ENCODE measurements at places on chromosomes 3 and 15.
A peak's percentile ranks its signal among the peaks of the same experiment; 100 is the strongest.

DNA sequence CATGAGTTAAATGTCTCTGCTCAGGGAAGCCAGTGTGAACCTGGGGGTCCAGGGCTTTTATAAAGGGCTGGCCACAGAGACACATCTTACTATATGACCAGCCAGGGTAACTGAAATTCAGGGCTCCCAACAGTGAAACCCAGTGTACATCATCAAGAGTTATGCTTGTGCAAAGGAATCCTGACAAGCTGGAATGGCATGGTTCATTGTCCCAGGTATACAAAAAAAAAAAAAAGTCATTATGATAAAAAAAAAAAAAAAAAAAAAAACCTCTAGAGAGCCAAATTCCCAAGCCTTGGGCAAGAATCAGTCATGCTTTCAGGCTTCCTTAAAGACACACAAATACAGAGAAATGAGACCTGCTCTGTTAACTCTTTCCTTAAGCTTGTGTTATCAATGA is 452.0 kb downstream of the GABRG3 start:
- DNase-seq: peak; percentile 44

DNA sequence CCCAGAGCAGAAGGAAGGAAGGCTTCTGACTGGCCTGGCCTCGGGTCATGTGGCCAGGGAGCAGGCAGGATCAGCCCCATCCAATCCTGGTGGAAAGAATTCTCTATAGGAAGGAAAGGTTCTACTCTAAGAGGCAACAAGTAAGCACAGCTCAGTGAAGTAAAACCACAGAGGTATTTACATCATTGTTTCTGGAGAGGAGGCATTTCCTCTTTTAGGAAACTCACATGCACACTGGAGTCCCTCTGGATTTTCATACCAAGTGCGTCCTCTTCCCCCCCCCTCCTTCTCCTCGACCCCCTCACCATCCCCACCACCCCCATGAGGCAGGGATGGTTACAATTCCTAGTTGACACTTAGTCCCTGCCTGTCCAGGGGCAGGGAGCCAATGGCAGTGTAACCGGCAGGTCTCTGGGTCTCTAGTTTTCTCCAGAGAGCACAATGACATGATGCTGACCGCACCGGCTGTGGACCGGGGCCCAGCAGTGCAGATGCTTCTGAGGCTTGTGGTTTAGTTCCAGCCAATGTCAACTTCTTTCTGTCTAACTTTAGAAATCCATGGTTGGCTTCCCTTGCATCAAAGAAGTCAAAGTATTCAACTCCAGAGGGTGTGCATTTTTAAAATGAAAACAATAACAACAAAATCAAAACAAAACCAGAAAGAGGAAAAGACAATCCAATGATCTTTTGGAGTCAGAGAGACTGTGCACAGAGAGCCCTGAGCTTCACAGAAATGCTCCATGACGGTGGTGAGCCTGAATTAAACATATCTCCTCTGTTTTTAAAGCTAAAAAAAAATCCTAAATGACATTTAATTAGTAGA is 230.3 kb upstream of the TLE3 start:
- peak; percentile 63 for DNase-seq

- no peak for DNase-seq
These were observed 19.8 kb downstream of the IQSEC1 start for GRCh38 chr3:13053420-13053819.

- no peak for DNase-seq
These were observed 128.4 kb upstream of the SETMAR start for GRCh38 chr3:4174791-4175190.

DNA sequence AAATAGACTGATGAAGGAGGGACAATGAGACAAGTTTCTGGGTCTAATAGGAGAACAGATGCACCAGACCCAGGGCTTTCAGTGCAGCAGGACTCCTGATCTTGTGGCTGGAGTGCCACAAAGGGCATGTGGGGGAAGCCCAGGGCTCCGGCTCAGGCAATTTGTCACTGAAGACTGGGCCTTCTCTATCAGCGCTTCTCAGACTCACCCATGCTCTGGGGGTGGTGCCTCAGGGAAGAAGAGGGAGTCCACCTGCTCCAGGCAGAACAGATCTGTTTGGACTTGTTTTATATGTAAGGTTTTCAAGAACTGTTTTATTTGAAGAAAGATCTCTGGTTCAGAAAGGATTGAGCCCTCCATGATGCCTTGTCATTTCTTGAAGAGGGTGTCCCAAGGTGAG is 112.4 kb upstream of the TLE3 start:
- DNase-seq: no peak

DNA sequence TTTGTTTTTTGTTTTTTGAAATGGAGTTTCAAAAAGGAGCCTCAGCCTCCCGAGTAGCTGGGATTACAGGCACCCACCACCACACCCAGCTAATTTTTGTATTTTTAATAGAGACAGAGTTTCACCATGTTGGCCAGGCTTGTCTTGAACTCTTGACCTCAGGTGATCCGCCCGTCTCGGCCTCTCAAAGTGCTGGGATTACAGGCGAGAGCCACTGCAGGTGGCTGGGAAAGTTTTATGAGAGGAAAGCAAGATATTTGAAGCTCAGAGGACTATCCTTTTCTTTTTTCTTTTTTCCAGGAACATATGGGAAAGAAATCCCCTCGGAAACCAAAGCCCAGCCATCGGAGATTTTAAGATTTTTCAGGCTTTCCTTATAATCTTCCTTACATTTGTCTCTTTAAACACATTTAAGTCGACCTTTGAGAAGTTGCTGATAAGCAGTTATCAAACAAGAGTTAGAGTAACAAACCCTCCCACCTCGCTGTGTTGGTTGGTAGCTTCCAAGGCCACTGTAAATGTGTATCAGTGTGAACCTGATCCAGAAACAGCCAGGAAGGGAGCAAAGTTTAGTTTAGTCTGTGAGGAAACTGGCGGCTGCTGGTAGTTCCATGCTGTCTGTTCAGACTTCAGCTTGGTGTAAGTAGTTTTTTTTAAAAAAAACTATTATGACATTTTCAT is 34.5 kb upstream of the MAP3K13 start:
- DNase-seq: peak; percentile 43

GRCh38 chr3:151558661-151559060 is 97.8 kb upstream of the IGSF10 start:
- no peak for DNase-seq

DNA sequence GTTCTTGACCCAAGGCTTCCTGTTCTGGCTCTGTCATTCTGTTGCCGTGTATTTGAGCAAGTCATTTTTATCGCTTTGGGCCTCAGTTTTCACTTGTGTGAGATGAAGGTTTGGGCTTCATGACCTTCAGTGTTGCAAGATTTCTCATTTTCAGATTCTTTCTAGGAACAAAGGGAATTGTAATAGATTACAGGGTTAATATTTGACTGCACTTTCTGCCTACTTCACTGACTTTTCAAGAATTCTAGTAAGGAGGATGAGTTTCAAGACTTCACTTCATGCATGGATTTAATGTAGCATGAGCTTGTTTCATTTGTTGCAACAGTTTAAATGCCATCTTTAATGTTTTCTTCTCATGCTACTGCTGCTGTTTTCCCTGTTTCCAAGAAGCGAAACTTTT is 226.5 kb downstream of the NLGN1 start:
- DNase-seq: no peak

- DNase-seq: no peak
These were observed 162.3 kb downstream of the GABRG3 start for GRCh38 chr15:27133249-27133648.

DNA sequence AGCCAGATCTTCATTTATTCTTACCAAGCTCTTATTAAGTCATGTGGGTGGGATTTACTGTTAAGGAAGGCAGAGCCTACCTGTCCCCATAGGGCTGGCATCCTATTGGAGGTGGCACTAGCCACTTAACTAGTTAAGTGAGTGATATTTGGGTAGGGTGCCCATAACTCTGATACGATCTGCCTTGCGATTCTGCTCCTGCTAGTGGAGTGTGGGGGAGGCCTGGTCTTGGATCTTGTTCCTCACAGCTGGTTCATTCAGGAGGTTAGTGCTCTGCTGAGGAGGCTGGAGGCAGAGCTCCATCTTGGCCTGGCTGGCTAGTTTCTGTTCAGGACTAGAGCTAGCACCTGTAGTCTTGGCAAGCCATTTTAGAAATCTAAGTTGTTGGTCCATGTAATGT is 9.3 kb downstream of the BAHD1 start:
- no peak for DNase-seq

- DNase-seq: no peak
These were observed 9.7 kb downstream of the ZIC4 start for GRCh38 chr3:147396712-147397046.

DNA sequence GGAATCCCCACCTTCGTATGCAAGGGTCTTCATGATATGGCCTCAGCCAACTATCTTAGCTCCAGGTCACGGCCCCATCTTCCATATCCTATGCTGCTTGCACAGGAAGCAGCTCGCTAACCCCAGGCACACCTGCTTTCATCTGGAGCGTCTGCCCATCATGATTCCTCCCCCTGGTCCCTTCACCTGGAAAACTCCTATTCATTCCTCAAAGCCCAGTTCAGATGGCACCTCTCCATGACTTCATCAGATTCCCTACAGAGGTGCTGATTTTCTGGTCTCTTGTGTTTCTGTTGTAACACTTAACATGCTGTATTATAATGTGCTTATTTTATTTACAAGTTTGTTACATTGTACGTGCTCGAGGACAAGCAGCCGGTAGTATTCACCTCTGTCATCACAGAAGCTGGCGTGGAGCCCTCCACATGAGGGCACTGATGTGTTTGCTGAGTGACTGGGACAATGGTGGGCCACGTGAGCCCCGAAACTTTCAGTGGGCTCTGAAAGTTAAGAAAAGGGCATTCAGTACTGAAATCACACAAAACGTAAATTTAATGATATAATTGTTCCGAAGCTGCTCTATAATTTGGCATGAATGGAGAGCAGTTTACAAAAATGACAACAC is 16.2 kb downstream of the MUC20 start:
- DNase-seq: no peak

GRCh38 chr15:58357529-58358476 is 74.0 kb upstream of the LIPC start:
- DNase-seq: peak; percentile 58

- DNase-seq: no peak
These were observed 183.6 kb downstream of the XXYLT1 start for GRCh38 chr3:195087328-195087727.

- peak; percentile 64 for DNase-seq
These were observed 74.0 kb upstream of the TTBK2 start for GRCh38 chr15:42994546-42994945.

DNA sequence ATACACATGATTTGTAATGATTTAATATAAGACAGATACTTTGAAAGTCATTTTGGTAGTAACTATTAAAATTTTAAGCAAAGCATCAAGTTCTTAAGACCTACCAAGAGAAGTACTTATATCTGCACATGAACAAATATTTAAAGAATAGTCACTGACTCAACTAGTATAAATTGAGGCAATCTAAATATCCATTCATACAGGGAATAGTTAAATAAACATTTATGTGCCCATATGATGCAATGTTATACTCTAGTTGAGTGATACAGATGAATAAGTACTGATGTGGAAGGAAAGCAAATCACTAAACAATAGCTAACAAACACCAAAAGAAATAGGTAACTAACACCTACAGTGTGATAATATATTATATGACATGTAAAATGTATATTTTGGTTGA is 527.7 kb downstream of the EPHA3 start:
- peak; percentile 29 for DNase-seq

- no peak for DNase-seq
These were observed 48.7 kb upstream of the VILL start for GRCh38 chr3:37941608-37942508.

DNA sequence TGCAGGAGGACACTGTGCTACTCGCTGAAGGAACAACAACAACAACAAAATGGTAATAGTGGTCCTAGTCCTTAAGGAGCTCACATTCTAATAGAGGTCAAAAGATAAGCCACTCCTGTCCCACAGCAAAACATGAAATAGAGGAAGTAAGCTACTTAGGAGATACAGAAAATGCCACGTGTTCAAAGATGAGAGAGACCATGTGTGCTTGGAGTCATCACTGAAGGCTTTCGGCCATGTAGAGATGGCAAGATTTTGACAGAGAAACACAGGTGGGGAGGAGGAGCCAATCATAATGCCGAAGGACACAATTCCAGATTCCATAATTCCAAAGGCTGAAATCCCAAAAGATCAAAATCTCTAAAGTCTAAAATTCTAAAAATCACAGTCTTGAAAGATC is 24.8 kb upstream of the RIOX2 start:
- DNase-seq: no peak

DNA sequence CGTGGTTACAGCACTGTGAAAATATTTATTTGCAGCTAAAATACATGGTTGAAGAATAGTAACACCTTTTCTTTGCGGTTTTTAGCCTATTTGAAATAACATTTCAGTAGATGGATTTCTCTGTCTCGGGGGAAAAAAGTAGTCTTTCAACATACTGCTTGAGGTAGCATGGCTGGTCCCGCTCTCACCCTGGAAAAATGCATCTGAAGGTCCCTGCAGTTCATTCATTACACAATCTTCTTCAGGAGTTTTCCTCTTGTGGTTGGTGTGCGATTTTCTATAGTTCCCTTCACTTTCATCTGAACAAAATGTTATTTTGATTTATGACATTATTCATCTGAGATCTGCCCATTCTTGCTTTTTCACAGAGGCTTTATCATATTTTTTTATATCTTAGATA is 75.9 kb downstream of the STRIT1 start:
- peak; percentile 7 for DNase-seq

DNA sequence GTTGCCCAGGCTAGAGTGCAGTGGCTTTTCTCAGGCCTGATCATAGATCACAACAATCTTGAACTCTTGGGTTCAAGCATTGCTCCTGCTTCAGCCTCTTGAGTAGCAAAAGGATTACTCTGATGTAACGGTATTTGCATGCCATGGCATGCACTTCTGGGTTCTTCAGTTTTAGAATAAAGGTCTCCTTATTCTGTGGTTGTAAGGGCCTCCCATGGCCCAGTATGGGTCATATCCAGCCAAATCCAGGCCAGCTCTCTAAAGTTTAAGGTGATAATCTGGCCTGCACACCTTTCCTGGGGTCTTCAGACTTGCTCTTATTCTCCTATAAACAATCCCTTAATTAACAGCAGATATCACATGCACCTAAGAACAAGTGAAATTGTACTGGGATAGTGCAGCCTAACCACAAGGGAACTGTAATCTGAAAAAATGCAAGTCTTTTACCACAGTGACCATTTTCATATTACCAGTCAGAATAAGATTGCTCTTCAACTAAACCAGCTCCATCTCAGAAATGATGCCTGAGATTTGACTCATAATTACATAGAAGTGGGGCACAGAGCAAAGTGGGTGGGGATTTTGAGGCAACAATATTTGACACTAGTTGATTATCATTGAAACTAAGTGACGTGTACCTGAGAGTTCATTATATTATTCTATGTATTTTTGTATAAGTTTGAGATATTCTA is 25.4 kb downstream of the COMMD2 start:
- no peak for DNase-seq

Data from bronchial epithelial cell (primary cell).